ENCODE measurements at places on chromosomes 1 and 21.
A peak's percentile ranks its signal among the peaks of the same experiment; 100 is the strongest.

GRCh38 chr21:15820852-15821379 is 91.1 kb downstream of the USP25 start:
- H3K27me3 ChIP-seq: no peaks in the 10 kb centered on the region
- no peak overlapping the region for H3K27ac ChIP-seq
- H3K4me3 ChIP-seq: no peak overlapping the region
- H3K36me3 ChIP-seq: peaks cover 65% of the 10 kb centered on the region

GRCh38 chr21:42456457-42456856 is 39.6 kb downstream of the RSPH1 start:
- no peak for DNase-seq
- H3K36me3 ChIP-seq: no peaks in the 10 kb centered on the region
- H3K27me3 ChIP-seq: no peaks in the 10 kb centered on the region
- no peak overlapping the region for H3K27ac ChIP-seq
- H3K4me3 ChIP-seq: no peak overlapping the region
- H3K4me1 ChIP-seq: peaks cover 25% of the 10 kb centered on the region

- H3K4me3 ChIP-seq: no peak overlapping the region
- no peak for DNase-seq
- H3K27me3 ChIP-seq: no peaks in the 10 kb centered on the region
Measured at GRCh38 chr1:15314328-15315281, 67.6 kb downstream of the FHAD1 start.

DNA sequence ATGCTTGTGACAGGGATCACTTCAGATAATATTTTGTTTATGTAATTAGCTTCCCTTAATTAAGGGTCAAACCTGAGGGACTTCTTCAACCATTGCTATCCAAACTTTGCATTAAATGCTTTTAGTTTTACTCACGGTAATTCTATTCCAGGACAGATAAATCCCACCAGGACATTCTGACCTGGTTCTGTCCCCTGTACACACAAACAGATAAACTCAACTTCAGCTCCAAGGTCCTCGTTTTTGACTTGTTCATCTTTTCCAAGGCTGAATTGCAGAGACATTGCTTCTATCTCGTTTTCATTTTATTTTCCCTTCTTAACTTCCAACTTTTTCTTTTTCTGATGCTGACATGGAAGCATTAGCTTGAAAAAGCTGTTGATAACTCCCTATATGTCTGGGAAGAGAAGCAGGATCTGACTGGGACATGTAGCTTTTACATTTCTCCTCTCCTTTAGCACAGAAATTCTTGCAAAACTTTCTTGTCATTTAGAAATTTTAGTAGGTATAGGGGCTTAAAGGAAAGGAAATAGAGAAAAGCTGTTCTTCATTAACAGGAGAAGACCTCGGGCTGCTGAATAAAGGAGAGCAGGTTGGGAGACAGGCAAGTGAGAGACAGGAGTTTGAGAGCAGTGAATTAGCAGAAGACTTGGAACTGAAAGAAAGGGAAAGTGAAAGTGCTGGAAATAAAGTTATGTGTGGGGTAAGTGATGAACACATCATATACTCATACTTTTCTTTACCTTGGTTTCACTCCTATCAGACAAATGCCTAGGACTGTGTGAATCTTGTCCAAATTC is 231.7 kb upstream of the B3GALT2 start:
- peak overlapping the region; percentile 75 for H3K4me3 ChIP-seq
- peaks cover 21% of the 10 kb centered on the region for H3K4me1 ChIP-seq
- peak overlapping the region; percentile 48 for H3K27ac ChIP-seq
- no peaks in the 10 kb centered on the region for H3K27me3 ChIP-seq

DNA sequence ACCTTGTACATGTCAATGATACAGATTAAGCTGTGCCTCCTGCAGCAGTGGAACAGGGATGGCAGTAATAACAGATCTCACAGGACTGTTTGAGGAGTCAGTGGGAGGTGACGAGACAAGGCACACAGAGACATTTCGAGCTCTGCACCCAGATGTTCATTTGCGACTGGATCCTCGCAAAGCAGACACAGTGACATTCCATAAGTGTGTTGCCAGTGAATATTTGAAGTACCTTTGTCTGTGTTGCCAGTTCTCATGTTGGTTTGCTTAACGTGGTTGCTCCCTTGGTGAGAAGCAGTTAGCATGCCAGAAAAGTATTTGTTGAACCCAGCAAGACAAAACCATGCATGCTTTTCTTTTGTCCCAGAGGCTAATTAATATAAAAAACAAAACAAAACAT is 67.0 kb downstream of the NID1 start:
- no peaks in the 10 kb centered on the region for H3K36me3 ChIP-seq
- H3K4me3 ChIP-seq: no peak overlapping the region
- no peak overlapping the region for H3K27ac ChIP-seq
- peaks cover 15% of the 10 kb centered on the region for H3K4me1 ChIP-seq
- DNase-seq: no peak
- peaks cover 3% of the 10 kb centered on the region for H3K27me3 ChIP-seq

DNA sequence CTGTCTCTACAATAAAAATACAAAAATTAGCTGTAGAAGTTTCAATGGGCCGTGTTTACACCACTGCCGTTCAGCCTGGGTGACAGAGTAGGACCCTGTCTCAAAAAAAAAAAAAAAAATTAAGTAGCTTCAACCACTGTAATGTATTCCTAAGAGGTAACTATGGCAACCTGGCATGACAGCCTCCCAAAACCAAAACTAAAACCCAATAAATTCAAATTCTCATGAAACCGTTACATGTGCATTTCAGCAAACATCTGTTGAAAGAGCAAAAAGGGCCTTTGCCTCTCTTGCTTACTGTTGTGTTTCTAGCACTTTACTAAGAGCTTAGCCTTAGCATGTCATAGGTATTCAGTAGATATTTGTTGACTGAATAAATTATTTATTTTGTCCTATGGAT is 33.5 kb downstream of the ODR4 start:
- H3K4me1 ChIP-seq: no peaks in the 10 kb centered on the region
- H3K27ac ChIP-seq: no peak overlapping the region
- no peak overlapping the region for H3K4me3 ChIP-seq

- H3K36me3 ChIP-seq: no peaks in the 10 kb centered on the region
- no peak for DNase-seq
- H3K27ac ChIP-seq: no peak overlapping the region
- H3K4me1 ChIP-seq: no peaks in the 10 kb centered on the region
- H3K4me3 ChIP-seq: no peak overlapping the region
Measured at GRCh38 chr1:113451710-113452109, 61.4 kb downstream of the MAGI3 start.

DNA sequence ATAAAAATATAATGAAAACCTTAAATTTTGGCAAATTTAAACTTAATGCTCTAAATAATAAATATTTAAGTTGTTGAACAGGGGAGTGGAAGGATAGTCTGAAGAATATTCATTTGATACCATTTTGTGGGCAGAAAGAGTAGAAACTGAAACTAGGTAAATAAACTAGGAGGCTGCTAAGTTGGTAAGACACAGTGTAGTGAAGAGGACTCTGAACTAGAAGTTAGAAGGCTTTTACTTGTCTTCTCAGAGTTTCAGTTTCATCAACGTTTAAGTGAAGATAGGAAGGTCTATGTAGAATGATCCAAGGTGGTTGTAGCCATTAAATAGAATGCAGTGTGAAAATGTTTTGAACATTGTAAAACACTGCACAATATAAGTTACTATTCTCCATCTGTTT is 516.9 kb downstream of the AMY1C start:
- H3K4me3 ChIP-seq: no peak overlapping the region
- H3K27ac ChIP-seq: no peak overlapping the region
- no peaks in the 10 kb centered on the region for H3K27me3 ChIP-seq
- no peaks in the 10 kb centered on the region for H3K4me1 ChIP-seq
- no peaks in the 10 kb centered on the region for H3K36me3 ChIP-seq

GRCh38 chr1:109239409-109240068 is 9.8 kb upstream of the CELSR2 start:
- no peak overlapping the region for H3K27ac ChIP-seq
- H3K4me1 ChIP-seq: peaks cover 16% of the 10 kb centered on the region
- no peak overlapping the region for H3K4me3 ChIP-seq
- peaks cover 14% of the 10 kb centered on the region for H3K27me3 ChIP-seq
- peaks cover 50% of the 10 kb centered on the region for H3K36me3 ChIP-seq

DNA sequence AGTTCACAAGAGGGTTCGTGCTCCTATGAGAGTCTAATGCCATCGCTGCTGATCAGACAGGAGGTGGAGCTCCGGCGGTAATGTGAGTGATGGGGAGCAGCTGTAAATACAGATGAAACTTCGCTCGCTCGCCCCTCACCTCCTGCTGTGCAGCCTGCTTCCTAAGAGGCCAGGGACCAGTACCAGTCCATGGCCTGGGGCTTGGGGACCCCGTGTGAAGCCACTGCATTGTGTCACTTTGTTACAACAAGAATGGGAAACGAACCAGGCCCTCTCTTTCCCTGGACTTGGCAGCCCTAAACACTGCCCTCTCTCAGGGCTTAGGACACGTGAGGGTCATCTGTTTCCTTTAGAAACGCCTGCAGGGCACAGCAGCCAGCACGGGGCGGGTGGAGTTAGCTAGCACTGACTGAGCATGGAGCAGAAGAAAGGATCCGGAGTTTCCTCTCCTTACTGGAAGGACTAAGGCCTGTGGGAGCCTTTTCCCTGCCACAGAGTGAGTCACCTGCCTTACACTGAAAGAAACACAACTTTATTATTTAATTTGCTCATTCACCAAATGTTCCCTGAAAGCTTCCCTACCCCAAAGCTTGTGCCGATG is 185.2 kb upstream of the TMEM51 start:
- H3K27me3 ChIP-seq: peaks cover 2% of the 10 kb centered on the region
- no peak overlapping the region for H3K27ac ChIP-seq

DNA sequence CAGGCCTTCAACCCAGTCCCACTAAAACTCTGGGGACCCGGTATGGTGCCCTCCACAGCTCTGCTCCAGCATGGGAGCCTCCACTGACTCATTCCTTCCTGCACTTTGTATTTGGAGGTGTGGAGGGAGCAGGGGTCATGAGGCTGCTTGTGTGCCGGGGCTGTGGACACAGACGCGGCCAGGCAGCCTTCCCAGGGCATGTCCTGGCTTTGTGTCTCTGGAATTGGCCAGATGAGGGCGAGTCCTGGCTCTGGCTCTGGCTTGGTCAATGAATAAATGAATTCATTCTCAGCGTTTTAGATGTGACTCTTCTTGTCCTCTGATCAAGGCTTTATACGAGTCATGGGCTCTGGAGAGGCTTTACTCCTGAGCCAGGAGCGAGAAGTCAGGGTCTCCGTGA is 19.1 kb downstream of the AJAP1 start:
- no peaks in the 10 kb centered on the region for H3K36me3 ChIP-seq
- no peak overlapping the region for H3K4me3 ChIP-seq
- DNase-seq: no peak
- no peaks in the 10 kb centered on the region for H3K4me1 ChIP-seq
- H3K27ac ChIP-seq: no peak overlapping the region

DNA sequence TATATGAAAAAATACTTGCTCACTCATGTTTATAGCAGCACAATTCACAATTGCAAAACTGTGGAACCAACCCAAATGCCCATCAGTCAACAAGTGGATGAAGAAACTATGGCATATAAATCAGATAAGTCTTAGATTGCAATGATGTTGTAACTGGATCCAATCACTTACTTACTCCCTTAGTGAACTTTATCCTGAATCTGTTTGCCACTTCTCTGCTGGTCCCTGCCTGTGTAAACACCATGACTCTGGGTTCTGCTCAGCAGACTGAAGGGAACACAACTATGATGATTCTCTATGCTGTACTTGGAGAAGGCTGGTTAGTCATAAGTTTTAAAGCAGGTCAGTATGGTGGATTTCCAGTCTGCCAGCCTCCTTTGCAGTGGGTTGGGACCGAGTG is 391.2 kb downstream of the RWDD3 start:
- no peaks in the 10 kb centered on the region for H3K36me3 ChIP-seq
- no peak overlapping the region for H3K4me3 ChIP-seq
- no peaks in the 10 kb centered on the region for H3K4me1 ChIP-seq
- H3K27me3 ChIP-seq: no peaks in the 10 kb centered on the region

Data from activated B cell treated with CpG ODN at 0.5 μM for 24 hours (primary cell).